A549 (cell line): ENCODE measurements at places on chromosomes 5 and 9. TPM values are rescaled to one million over a fixed set of nuclear protein-coding genes. Genes with fewer than 3 reads are reported as not detected.

DNA sequence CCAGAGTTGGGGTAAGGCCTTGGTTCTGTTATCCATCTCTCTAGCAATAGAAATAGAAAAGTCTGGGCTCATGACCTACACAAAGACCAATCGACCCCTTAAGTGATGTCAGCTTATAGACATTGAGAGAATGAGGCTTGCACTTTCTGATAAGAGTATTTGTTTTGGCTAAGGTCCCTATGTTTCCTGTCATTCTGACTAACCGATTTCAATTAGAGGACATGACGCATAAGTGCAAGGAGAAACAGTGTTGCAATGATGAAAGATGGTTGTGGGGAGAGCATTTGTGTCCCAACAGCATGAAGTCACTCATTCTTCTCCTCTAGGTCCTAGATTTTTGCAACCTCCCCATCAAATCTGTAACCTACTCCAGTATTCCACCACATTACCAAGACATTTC lies 255.1 kb downstream of the MAT2B start:
- DNase-seq = no peak

- DNase-seq = no peak
Measured at GRCh38 chr9:77030045-77030444, 10.6 kb downstream of the FOXB2 start.

GRCh38 chr9:111253742-111254437 lies 76.1 kb downstream of the OR2K2 start:
- DNase-seq = no peak

- DNase-seq = no peak
Measured at GRCh38 chr9:104494808-104495207, 9.3 kb upstream of the OR13F1 start.

- no peak for DNase-seq
Measured at GRCh38 chr5:116773926-116774325, 199.3 kb upstream of the SEMA6A start.

DNA sequence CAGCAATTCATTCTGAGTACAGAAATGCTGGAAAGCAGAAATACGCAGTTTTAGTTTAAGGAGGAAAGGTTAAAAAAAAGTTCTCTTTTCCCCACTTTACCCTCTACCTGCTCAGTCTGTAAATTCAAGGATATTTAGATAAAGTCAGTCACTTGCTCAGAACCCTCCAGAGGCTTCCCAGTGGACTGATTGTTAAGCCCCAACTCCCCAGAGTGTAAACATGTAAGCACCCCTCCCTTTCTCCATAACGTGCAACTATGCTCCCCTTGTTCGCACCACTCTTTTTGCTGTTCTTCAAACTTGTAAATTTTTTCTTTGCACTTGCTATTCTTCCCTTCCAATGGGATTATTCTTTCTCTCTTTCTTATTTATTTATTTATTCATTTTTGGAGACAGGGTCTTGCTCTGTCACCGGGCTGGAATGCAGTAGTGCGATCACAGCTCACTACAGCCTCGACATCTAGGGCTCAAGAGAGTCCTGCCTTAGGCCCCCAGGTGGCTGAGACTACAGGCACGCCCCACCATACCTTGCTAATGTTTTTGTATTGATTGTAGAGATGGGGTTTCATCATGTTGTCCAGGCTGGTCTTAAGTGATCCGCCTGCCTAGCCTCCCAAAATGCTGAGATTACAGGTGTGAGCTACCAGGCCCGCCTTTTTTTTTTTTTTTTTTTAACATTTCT lies 32.5 kb upstream of the ERBIN start:
- no peak for DNase-seq

Gene CDX1
- polyA plus RNA-seq = not detected in 3 replicates
